Left forelimb (tissue), 1 donor: ENCODE measurements at places on chromosomes 13 and 19.

DNA sequence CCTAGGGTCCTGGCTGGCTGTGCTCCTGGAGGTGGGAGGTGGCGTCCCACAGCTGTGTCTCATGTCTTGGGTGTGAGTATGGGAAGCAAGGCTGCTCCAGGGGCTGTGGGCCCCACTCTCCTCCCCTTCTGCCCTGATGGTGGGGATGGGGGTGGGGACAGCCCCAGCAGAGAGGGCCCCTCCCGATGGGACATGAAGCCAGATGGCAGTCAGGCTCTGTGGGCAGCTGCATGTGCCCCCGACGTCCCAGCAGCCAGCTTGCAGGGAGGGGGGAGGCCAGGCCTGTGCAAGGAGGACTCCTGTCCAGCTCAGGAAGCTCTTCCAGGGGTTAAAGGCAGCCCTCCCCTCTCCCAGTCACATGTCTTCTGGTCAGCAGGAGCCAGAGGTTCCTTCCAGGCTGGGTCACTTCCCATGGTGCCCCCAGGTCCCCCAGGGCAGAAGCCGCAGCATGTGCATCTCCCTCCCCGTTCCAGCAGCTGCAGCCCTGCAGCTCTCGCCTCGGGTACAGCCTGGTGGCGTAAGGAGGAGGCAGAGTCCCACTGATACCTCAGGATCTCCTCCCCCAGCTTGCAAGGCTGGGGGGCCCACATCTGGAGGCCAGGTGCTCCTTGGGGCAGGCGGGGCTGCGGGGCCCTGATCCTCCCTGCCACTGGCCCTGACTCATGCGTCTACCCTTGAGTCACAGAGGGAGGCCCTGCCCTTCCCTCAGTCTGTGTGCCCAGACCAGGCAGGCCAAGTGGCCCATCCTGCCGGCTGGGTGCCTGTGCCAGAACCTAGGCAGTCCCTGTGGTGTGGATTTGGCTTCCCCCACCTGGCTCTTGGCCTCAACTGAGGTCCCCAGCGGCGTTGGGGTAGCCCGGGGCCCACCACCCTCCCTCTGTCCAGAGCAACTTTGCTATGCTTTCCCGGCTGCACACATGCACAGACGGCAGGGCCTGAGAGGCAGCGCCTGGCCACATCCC lies 13.0 kb downstream of the YIPF2 start:
- peak; percentile 81 for DNase-seq

DNA sequence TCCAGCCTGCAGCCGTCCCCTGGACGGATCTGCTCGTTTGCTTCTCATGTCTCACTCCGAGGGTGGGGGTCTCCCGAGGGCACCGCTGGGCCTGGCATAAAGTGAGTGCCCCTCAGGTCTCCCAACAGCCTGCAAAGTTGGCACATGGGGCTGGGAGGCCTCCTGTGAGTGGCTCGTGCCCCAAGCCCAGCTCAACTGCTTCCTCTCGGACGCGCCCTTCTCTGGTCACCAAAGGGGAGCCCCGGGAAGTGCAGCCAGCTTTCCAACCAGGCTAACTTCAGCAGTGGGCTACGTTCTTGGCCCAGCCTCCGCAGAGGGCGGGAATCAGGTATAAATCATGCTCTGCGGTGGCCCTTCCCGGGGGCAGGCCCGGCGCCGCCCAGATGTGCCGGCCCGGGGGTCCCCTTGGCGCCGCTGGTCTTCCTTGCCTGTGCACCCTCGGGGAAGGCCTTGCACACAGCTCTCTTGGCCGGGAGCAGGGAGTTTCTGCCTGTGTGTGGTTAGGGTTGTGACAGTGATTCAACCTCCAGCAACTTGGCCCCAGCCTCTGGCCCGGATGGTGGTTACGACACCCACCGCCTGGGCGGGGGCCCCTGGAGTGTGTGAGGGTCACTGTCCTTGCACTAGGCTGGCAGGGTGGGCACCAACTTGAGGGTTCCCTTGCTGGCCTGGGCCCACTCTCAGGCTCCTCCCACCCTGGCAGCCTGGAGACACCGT lies 20.7 kb downstream of the CEBPG start:
- DNase-seq: no peak

DNA sequence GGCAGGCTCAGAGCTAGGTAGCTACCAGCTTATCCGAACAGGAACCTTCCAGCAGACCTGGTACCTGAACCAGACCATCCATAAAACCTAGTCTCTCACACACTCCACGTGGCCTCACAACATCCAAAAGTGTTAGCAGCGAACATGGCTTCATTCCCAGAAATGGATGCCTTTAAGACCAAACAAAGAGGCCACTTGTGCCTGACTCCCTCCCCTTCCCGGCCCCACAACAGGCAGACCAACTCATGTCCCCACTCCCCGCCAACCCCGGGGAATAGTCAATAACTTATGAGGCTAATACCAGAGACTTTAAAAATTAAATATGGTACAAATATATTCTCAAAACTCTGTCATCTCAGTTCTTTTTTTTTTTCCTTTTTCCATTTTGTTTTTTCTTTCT lies 46.2 kb downstream of the ZNF557 start:
- DNase-seq: no peak

DNA sequence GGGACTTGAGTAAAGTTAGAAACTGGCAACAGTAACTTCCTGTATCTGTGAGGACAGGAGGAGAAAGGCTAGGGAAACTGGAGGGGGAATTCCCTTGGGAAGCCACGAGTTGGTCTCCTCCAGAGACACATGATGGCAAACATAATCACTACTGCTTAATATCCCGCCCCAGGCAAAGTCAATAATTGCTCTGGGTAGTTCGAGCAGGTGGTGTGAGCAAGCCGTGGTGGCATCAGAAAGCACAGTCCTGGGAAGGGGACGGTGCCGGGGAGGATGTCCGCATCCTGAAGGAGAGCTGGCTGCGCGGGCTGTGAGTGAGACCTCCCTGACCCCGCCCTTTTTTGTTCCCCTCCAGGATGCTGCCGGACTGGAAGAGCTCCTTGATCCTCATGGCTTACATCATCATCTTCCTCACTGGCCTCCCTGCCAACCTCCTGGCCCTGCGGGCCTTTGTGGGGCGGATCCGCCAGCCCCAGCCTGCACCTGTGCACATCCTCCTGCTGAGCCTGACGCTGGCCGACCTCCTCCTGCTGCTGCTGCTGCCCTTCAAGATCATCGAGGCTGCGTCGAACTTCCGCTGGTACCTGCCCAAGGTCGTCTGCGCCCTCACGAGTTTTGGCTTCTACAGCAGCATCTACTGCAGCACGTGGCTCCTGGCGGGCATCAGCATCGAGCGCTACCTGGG lies 1.4 kb downstream of the FFAR2 start:
- DNase-seq: no peak

GRCh38 chr19:30249911-30250310 lies 122.3 kb upstream of the ZNF536 start:
- no peak for DNase-seq
